Memory B cell (primary cell): ENCODE measurements at places on chromosomes 2 and 18.
A peak's percentile ranks its signal among the peaks of the same experiment; 100 is the strongest.

- DNase-seq = no peak
- peaks cover 5% of the 10 kb centered on the region for H3K36me3 ChIP-seq
- no peak overlapping the region for H3K4me3 ChIP-seq
- peaks cover 26% of the 10 kb centered on the region for H3K4me1 ChIP-seq
Observed at GRCh38 chr18:58098706-58099105, 54.7 kb downstream of the NEDD4L start.

- no peaks in the 10 kb centered on the region for H3K4me1 ChIP-seq
- H3K27me3 ChIP-seq = no peaks in the 10 kb centered on the region
- no peak for DNase-seq
- H3K4me3 ChIP-seq = no peak overlapping the region
Observed at GRCh38 chr2:138327967-138328366, 173.6 kb upstream of the SPOPL start.

GRCh38 chr18:74869904-74870863 is 272.5 kb downstream of the ZNF407 start:
- no peak overlapping the region for H3K4me3 ChIP-seq
- no peak overlapping the region for H3K27ac ChIP-seq
- no peak for DNase-seq
- H3K27me3 ChIP-seq = no peaks in the 10 kb centered on the region
- no peaks in the 10 kb centered on the region for H3K4me1 ChIP-seq

GRCh38 chr2:168612719-168613118 is 156.6 kb downstream of the CERS6 start:
- H3K27me3 ChIP-seq = no peaks in the 10 kb centered on the region
- H3K4me3 ChIP-seq = no peak overlapping the region
- H3K36me3 ChIP-seq = peaks cover 2% of the 10 kb centered on the region
- no peak overlapping the region for H3K27ac ChIP-seq
- no peak for DNase-seq
- no peaks in the 10 kb centered on the region for H3K4me1 ChIP-seq

DNA sequence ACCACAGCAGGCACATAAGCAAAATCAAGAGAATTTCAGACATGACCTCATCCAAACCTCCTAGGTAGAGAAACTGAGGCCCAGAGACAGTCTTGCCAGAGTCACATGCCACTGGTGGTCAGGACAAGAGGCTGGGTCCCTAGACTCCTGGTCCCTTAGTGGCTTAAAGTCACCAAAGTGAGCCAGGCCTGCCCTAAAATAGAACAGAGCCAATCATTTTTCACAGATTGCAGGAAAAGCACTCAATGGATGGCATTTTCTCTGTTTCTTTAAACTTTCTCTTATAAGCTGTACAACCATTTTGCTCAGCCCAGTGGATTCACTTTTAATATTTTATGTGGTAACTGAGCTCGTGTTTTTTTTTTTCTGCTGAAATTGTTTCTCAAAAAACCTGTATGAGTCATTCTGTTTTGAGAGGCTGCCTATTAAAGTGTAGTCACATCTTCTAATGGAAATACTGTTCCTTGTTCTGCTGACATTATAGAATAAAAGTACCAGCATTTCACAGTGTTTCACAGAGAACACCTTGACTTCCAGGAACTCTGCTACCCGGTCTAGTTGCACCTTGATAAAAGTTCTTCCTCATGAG is 29.6 kb downstream of the STEAP3 start:
- no peak for DNase-seq
- no peaks in the 10 kb centered on the region for H3K27me3 ChIP-seq
- H3K4me1 ChIP-seq = no peaks in the 10 kb centered on the region
- H3K4me3 ChIP-seq = no peak overlapping the region
- no peak overlapping the region for H3K27ac ChIP-seq
- peaks cover 2% of the 10 kb centered on the region for H3K36me3 ChIP-seq

GRCh38 chr2:226023383-226023782 is 623.9 kb downstream of the NYAP2 start:
- no peaks in the 10 kb centered on the region for H3K4me1 ChIP-seq
- DNase-seq = no peak
- H3K4me3 ChIP-seq = no peak overlapping the region
- H3K36me3 ChIP-seq = no peaks in the 10 kb centered on the region

- H3K4me3 ChIP-seq = peak overlapping the region; percentile 90
- H3K27me3 ChIP-seq = no peaks in the 10 kb centered on the region
- peak; percentile 14 for DNase-seq
- H3K4me1 ChIP-seq = peaks cover 25% of the 10 kb centered on the region
- H3K36me3 ChIP-seq = no peaks in the 10 kb centered on the region
Observed at GRCh38 chr2:208265371-208265800, 669 bp upstream of the PIKFYVE start.

DNA sequence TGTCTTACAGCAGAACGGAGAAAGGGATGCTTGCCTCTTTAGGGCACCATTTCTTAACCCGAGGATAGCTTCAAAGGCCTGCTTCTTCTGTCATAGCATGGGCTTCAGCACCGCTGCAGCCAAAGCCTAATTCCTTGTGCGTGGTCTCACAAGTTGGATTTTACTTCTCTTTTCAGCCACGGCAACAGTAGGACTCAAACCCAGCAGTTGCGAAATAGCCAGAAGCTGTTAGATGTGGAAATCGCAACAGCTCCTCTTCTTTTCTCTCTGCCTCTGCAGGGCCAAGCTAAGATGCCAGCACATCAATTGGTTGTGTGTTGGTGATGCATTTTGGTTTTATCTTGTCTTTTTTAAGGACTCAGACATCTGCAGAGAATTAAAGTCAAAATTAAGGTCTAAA is 3.1 kb downstream of the NRXN1 start:
- H3K36me3 ChIP-seq = no peaks in the 10 kb centered on the region
- no peak overlapping the region for H3K27ac ChIP-seq
- no peaks in the 10 kb centered on the region for H3K4me1 ChIP-seq
- H3K4me3 ChIP-seq = no peak overlapping the region
- no peak for DNase-seq
- peaks cover 4% of the 10 kb centered on the region for H3K27me3 ChIP-seq

DNA sequence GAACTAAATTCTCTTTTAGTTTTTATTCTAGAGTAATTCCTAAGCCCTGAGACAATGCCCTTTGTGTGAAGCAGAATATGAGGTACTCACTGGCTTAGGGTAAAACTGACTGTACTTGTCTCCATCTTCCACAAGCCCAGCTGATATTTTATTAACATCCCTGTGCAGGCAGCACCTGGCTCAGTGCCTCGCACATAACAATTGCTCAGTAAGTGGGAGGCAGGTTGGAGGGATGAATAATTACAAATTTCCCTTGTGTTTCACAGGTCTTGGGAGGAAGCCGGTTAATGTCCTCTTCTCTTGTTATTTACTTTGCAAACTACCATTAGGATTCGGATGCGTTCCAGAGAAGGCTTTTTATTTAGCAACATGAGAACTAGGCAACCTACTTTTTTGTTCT is 249.8 kb upstream of the FSHR start:
- no peak for DNase-seq
- H3K36me3 ChIP-seq = no peaks in the 10 kb centered on the region
- no peaks in the 10 kb centered on the region for H3K27me3 ChIP-seq
- no peak overlapping the region for H3K4me3 ChIP-seq
- H3K27ac ChIP-seq = no peak overlapping the region
- H3K4me1 ChIP-seq = no peaks in the 10 kb centered on the region

DNA sequence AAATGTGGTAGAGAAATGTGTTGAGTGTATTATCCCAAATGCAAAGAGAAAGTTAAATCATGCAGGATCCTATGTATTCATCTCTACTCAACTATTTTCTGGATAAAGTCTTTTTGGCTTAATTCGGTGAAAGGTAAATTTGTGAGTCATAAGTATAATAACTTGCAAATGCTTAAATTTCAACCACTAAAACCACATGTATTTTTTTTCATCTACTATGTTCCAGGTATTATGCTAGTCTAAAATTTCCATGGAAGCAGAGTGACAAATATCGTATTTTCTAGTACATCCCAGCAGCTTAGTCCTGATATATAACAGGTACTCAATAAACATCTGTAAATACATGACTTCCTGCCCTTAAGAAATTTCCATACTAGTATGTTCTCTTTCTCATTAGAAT is 6.2 kb downstream of the ALS2 start:
- H3K27ac ChIP-seq = no peak overlapping the region
- H3K36me3 ChIP-seq = peaks cover 2% of the 10 kb centered on the region
- H3K4me3 ChIP-seq = no peak overlapping the region
- H3K27me3 ChIP-seq = no peaks in the 10 kb centered on the region
- H3K4me1 ChIP-seq = peaks cover 5% of the 10 kb centered on the region

DNA sequence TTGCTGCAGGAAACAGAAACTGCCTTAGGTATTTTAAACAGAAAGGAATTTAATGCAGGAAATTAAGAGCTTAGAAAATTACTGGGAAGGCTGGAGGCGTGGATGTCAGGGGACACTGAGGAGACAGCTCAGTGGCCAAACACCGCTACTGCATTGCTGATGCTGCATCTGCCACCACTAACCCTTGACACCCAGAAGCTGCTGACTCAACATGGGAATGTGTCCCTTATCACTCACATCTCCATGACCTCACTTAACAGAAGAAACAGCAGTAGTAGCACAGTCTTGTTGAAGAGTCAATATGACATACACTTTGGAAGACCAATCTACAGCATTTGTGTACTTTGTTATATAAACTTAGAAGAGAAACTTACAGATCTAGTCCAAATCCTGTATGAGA is 906.1 kb downstream of the SLC4A3 start:
- no peak for DNase-seq
- no peaks in the 10 kb centered on the region for H3K4me1 ChIP-seq
- no peak overlapping the region for H3K4me3 ChIP-seq
- H3K36me3 ChIP-seq = no peaks in the 10 kb centered on the region

DNA sequence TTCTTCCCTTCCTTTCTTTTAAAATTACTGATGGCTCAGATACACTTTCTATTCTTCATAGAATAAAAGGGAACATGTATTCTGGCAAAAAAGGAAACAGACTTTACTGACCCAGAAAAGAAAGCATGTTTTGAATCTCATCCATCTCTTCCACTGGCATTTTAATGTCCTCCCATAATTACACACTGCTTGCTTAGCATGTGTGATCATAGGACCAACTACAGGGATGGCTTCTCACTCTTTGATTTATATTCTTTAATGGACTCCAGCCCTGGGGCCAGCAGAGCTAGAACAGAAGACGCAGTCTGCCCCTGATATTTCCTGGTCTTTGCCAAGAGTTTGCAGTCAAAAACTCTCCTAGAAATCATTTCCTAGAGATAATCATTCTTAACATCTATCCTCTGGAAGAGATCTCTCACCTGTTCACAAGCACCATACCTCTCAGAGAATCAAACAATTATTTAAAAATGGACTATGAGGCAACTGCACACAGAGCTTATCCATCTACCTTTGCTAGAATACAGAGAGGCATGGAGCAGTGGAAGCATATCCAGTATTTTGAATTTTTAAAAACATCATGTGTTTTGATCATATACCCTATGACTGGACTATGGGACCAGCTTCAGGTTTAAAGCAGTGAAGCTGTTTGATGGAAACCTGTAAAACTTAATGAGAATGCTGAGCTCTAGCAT is 429.1 kb downstream of the NRXN1 start:
- no peaks in the 10 kb centered on the region for H3K27me3 ChIP-seq
- H3K36me3 ChIP-seq = no peaks in the 10 kb centered on the region
- H3K4me3 ChIP-seq = no peak overlapping the region
- DNase-seq = no peak
- no peak overlapping the region for H3K27ac ChIP-seq
- no peaks in the 10 kb centered on the region for H3K4me1 ChIP-seq

- H3K27ac ChIP-seq = no peak overlapping the region
- peaks cover 7% of the 10 kb centered on the region for H3K4me1 ChIP-seq
- no peak for DNase-seq
- no peak overlapping the region for H3K4me3 ChIP-seq
Observed at GRCh38 chr2:8229546-8229986, 452.3 kb upstream of the ID2 start.

DNA sequence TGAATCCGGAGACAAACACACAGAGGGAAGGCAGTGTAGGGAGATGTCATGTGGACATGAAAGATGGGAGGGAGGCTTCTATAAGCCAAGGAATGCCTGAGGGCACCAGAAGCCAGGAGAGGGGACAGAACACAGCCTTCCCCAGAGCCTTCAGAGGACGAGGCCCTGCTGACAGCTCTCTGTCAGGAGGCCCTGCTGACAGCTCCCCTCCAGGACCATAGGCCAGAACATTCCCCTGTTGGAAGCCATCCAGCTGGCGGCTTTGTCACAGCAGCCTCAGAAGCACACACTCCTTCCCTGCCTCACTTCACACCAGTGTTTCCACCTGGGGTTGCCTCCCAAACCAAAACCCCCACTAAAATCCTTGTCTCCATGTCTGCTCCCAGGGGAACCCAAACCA is 171.3 kb upstream of the ID2 start:
- peaks cover 13% of the 10 kb centered on the region for H3K36me3 ChIP-seq
- no peak for DNase-seq
- peaks cover 13% of the 10 kb centered on the region for H3K4me1 ChIP-seq
- H3K27me3 ChIP-seq = peaks cover 12% of the 10 kb centered on the region
- H3K27ac ChIP-seq = no peak overlapping the region
- no peak overlapping the region for H3K4me3 ChIP-seq

DNA sequence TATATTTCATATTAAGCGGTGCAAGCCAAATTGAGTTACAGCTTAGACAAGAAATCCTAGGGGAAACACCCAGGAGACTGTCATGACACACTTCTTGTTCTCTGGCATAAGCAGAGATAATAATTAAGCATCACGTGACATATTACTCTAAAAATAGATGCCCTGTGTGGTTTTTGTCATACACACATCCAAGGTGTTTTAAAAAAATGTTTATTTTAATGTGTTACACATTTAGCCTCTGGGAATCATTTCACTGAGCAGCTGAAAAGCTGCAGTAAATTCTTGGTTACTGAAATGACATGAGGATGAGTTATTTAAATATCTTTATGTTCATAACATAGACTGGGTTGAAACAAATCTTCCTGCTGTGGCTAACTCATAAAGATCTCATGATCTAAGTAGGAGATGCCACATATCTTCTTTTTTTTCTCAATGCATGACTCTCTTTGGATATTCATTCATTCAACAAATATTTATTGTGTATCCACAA is 38.0 kb upstream of the ERMN start:
- H3K4me3 ChIP-seq = no peak overlapping the region
- DNase-seq = no peak
- peak overlapping the region; percentile 48 for H3K27ac ChIP-seq
- H3K27me3 ChIP-seq = no peaks in the 10 kb centered on the region
- peaks cover 20% of the 10 kb centered on the region for H3K36me3 ChIP-seq
- H3K4me1 ChIP-seq = peaks cover 16% of the 10 kb centered on the region

DNA sequence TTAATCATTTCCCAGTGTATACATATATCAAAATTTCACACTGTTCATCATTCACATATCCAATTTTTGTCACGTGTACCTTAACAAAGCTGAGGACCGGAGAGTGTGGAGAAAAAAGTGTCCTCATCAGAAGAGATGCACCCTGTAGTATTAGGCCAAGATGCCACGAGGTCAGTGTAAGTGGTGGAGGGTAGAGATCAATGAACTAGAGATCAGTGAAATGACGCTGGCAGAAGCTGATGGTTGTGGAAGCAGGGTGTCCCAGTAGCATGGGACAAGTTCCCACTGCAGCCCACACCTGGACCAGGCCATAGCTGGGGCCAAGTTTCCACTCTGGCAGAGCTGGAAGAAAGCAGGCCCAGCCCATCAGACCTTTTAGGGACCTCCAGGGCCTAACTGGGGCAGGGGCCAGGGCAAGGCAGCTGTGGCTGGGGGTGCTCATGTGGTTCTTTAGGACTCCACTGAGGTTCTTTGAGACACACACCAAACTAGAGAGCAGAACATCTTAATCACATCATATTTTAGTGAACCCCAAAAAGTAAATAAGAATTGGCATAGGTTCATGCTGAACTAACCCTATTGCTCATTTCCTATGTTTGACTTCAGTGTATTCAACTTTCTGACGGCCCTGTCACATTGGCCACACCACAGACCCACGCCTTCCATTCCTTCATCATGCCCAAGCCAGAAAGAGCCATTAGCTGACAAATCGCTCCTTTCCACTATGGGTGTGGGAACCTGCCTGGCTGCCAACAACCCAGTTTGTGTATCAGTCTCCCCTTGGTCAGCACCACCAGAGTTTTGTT is 21.6 kb upstream of the GPR55 start:
- H3K36me3 ChIP-seq = peaks cover 2% of the 10 kb centered on the region
- H3K4me3 ChIP-seq = no peak overlapping the region
- H3K4me1 ChIP-seq = peaks cover 27% of the 10 kb centered on the region
- no peak for DNase-seq
